ENCODE measurements at places on chromosomes 2 and 18. TPM values are rescaled to one million over a fixed set of nuclear protein-coding genes. Genes with fewer than 3 reads are reported as not detected.

RTP5 gene
- polyA plus RNA-seq, result not detected

ERBB4 gene
- polyA plus RNA-seq, result not detected

CNTNAP5 gene
- polyA plus RNA-seq, result not detected

CHRNG gene
- polyA plus RNA-seq, result not detected

IKZF2 gene
- polyA plus RNA-seq, result 6.4 TPM

UXS1 gene
- polyA plus RNA-seq, result 66.7 TPM

PID1 gene
- 1.3 TPM for polyA plus RNA-seq

FZD7 gene
- 13.7 TPM for polyA plus RNA-seq

ATOH8 gene
- not detected for polyA plus RNA-seq

DSC2 gene
- 15.1 TPM for polyA plus RNA-seq

ANKRD62 gene
- not detected for polyA plus RNA-seq

ZNF385B gene
- polyA plus RNA-seq, result not detected

C2orf78 gene
- polyA plus RNA-seq, result 0.02 TPM

CAB39 gene
- 55.2 TPM for polyA plus RNA-seq

FMNL2 gene
- 25.0 TPM for polyA plus RNA-seq

TRIM43 gene
- polyA plus RNA-seq, result 0.09 TPM

BCL11A gene
- polyA plus RNA-seq, result 2.7 TPM

GAL3ST2 gene
- polyA plus RNA-seq, result not detected

GAD1 gene
- polyA plus RNA-seq, result 0.79 TPM

CPSF3 gene
- 31.9 TPM for polyA plus RNA-seq

REG1B gene
- not detected for polyA plus RNA-seq

Measured in mammary epithelial cell (primary cell).